Left cardiac atrium (tissue), 4 donors: ENCODE measurements at places on chromosomes 1 and 21. TPM values are rescaled to one million over a fixed set of nuclear protein-coding genes. Genes with fewer than 3 reads are reported as not detected.

Gene MCM3AP
- 66.4 TPM for total RNA-seq

Gene PTGS2
- total RNA-seq, result 4.6 TPM

Gene SMYD2
- total RNA-seq, result 9.4 TPM

Gene FCGR1A
- total RNA-seq, result 4.1 TPM
